ENCODE measurements at places on chromosomes 1 and 21. TPM values are rescaled to one million over a fixed set of nuclear protein-coding genes. Genes with fewer than 3 reads are reported as not detected.

FAM177B gene
- not detected for total RNA-seq

NR0B2 gene
- total RNA-seq = not detected

HENMT1 gene
- 1.5 TPM for total RNA-seq

LGALS8 gene
- 140 TPM for total RNA-seq

PSMA5 gene
- total RNA-seq = 55.1 TPM

MXRA8 gene
- 0.56 TPM for total RNA-seq

DYRK1A gene
- 75.6 TPM for total RNA-seq

TINAGL1 gene
- total RNA-seq = 719 TPM

DIO1 gene
- not detected for total RNA-seq

FCGR1A gene
- total RNA-seq = not detected

SDC3 gene
- total RNA-seq = 55.3 TPM

PGLYRP3 gene
- not detected for total RNA-seq

ITLN1 gene
- total RNA-seq = not detected

TRIM58 gene
- total RNA-seq = 0.17 TPM

CCDC24 gene
- total RNA-seq = 2.2 TPM

DNA sequence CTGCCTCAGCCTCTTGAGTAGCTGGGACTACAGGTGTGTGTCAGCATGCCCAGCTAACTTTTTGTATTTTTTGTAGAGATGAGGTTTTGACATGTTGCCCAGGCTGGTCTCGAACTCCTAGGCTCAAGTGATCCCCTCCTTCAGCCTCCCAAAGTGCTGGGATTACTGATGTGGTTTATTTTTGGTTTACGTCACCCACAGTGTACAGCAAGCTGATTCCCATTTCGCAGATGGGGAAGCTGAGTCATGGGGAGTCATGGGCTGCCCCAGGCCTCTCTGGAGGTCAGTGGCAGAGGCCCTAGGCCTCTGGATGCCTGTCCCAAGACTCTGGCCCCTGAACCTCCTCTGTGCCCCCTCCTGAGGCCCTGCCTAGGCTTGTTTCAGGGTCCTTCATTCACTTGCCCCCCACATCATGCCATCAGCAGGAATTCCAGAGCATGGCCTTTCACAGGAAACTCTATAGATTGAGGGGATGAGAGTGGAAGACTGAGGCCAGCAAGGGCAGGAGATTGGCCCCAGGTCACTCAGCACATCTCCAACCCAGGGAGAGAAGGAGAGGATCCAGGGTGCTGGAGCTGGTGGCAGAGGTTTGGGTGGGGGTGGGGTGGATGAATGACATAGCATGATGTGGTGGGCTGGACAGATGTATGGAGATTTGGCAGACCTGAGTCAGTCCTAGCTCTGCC, 266.0 kb downstream of the PTPRU start:
- DNase-seq = no peak

DNA sequence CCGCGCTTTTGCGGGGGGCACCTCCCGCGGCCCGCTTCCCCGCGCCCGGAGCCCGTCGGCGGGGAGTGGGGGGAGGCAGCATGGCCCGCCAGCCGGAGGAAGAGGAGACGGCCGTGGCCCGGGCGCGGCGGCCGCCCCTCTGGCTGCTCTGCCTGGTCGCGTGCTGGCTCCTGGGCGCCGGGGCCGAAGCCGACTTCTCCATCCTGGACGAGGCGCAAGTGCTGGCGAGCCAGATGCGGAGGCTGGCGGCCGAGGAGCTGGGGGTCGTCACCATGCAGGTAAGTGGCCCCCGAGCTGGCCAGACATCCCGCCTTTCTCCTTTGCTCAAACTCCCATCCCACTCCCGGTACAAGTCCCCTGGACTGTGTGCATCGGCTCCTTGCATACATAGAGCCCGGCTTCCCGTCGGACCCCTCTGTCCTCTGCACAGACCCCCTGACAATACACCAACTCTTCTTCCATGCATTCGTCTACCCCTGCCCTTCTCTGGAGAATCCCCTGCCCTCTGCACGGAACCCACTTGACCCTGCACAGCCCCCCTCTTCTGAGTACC, 812 bp downstream of the CACHD1 start:
- DNase-seq = peak; percentile 53

- no peak for DNase-seq
These were observed 66.7 kb upstream of the GJB5 start for GRCh38 chr1:34688006-34688741.

GRCh38 chr1:89887270-89887669, 66.4 kb downstream of the LRRC8D start:
- no peak for DNase-seq

- no peak for DNase-seq
These were observed 16.2 kb downstream of the SZT2 start for GRCh38 chr1:43405876-43406234.

DNA sequence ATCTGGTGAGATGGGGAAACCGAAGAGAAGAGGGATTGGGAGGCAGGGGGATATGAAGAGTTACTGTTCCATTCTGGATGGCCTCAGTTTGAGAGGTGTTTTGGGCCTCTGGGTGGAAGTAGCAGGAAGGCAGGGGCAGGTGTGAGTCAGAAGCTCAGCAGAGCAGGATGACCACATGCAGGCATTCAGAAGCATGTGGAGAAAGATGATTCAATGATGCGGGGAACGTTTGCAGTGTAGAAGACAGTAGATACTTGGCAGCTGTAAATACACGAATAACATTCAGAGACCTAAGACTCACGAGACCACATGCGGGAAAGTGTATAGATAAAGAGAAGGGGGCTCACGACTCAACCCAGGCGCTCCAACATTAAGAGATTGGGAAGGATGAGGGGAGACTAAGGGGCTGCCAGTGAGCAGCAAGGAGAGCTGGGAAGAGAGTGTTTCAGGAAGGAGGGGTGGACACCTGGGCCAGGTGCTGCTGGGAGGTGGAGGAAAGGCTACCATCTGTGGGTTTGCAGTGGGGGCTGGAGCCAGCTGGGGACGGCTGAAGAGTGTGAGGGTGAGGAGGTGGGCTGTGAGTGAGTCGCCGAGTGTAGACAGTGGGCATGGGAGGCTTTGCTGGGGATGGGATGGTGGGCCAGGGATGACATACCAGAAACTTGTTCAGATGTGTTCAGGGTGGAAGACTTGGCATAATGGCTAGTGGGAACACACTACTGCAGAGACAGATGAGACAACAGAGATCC, 5.8 kb upstream of the EPS8L3 start:
- DNase-seq = peak; percentile 40

GRCh38 chr1:21933397-21934248, 3.5 kb downstream of the HSPG2 start:
- peak; percentile 90 for DNase-seq

- DNase-seq = no peak
These were observed 166.7 kb downstream of the USP25 start for GRCh38 chr21:15896501-15896900.

DNA sequence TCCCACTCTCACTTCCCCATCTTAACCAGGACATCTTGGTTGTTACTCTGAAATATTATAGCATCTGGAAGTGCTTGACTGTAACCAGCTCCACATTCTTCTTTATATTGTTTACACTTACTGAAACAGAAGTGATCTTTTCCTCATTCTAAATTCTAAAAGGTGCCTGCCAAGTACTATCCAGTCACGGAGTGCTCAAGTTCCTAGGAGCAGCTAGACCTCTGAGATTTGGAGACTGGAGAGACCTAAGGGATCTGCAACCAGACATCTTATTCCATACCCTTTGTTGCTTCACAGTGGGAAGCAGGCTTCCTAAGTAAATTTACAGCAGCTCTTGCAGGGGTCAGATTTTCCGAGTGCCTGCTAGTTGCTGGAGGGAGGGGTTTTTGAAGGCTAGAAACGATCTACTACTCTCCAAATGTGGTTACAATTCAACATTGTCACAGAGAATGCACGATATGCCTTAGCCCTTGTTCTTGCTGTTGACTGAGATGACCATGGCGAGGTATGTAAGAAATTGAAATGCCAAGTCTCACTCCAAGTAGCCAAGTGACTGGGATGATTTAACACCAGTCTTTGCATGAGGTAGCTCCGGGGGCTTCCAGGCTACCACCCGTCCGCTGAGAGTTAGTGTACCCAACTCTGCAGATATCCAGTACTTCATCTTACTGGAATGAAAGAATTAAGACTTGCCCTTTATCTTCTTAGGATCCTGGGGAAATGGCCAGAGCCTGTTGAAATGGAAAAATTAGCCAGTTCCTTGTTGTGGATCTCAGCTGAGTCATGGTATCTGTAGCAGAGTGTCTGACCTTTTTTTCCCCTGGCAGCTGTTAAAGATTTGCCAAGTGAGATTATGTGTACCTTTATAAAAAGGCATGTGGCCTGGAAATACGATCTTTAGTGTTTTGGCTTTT, 150.8 kb downstream of the MAST2 start:
- peak; percentile 73 for DNase-seq

GRCh38 chr1:153991151-153991630, 629 bp downstream of the RPS27 start:
- peak; percentile 14 for DNase-seq

- DNase-seq = peak; percentile 100
These were observed at the start of the genes CCT3 and TSACC for GRCh38 chr1:156338180-156338976. Gene CCT3 (minus strand): TSS chr1:156338292. CDS start chr1:156338184, 108 bp downstream. Gene TSACC (plus strand): TSS chr1:156338526. CDS start chr1:156339758, 1,232 bp downstream.

DNA sequence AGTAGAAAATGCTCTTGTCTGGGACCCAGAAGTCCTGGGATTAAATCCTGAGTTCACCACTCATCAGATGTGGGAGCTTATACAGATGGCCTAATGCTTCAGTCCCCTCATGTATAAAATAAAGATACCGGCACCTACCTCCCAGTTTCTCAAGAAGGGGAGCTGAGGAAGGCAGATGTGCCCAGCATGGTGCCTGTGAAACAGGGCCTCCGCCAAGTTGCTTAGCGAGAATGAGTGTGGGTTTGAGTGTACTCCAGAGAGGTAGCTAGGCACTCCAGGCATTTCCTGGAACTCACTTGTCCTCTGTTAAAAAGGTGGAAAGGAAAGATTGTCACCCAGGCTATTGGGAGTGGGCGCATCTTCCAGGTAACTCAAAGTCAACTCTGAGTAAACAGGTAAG, 37.8 kb downstream of the IER5 start:
- no peak for DNase-seq

- DNase-seq = peak; percentile 16
These were observed 2.6 kb downstream of the FUCA1 start for GRCh38 chr1:23865543-23865930.

- peak; percentile 78 for DNase-seq
These were observed 34.8 kb downstream of the ZMYND12 start for GRCh38 chr1:42420911-42421585.

DNA sequence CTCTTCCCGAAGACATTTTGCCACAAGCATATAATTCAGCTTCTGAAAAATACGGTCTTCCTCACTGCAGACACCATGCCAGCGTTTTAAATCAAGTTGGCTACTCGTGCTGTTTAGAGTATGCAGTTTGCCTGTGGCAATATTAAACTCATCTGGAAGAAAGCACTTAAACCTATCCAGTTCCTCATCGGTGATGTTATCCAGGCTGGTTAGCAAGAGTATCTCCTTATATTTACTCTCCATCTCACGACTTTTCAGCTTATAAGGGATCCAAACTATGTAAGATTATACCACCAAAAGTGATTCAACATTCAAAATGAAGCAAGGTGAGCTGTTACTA, 9.7 kb upstream of the IFI16 start:
- no peak for DNase-seq

GRCh38 chr21:35329940-35330660, 281.0 kb upstream of the RUNX1 start:
- DNase-seq = no peak

DNA sequence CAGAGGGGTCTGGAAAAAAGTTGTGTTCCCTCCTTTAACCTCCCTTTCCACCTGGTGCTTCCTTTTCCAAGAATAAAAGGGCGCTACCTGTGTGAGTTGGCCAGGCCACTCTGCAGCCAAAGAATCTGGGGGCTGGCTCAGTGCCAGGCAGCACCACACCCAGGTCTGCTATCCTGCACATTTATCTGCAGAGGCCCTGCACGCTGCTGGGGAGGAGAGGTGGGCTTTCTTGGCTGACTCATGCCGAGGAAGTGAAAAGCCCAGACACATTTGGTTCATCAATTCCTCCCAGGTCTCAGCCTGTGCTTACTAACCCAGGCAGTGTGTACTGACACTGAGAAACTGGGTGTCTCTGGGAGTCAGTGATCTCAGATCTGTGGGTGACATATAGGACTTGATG, 79.8 kb upstream of the F3 start:
- DNase-seq = no peak

- DNase-seq = no peak
These were observed 240.2 kb downstream of the ATG4C start for GRCh38 chr1:63024132-63024531.

- DNase-seq = peak; percentile 90
These were observed 17.1 kb downstream of the RNF220 start for GRCh38 chr1:44422161-44422560.

DNA sequence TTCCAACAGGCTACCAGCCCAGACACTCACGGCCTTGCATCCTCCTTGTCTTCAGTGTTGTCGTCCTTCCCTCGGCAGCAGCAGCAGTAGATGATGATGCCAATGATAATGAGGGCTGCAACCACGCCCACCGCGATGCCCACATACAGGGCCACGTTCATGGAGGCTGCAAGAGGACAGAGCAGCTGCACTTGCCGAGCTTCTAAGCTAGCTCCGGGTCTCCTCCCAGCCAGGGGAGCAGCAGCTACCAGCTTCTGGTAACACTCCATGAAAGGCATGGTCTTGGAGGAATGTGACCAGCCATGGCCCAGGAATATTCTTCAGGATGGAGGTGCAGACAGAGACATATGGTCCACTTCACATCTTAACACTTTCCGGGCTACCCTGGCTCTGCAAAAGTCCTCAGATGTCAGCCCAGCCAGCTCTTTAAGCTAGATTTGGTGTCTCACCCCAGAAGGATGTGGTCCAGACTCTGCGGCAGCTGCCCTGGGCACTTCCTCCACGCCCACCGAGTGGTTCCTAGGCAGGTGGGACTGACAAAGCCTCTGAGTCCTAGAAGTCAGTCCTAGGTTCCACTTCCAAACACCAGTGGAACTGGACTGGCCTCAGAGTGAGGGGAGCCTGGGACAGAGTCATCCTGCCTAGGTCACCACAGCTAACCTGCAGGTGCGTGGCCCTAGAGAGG, 35.1 kb downstream of the GPA33 start:
- no peak for DNase-seq

- peak; percentile 67 for DNase-seq
These were observed 232.9 kb upstream of the SGIP1 start for GRCh38 chr1:66300972-66301451.

GRCh38 chr1:159973350-159973940, 19.4 kb upstream of the SLAMF9 start:
- no peak for DNase-seq

- no peak for DNase-seq
These were observed 29.1 kb upstream of the SAMD13 start for GRCh38 chr1:84272401-84272800.

GRCh38 chr1:159991513-159991912, 37.5 kb upstream of the SLAMF9 start:
- peak; percentile 12 for DNase-seq

GRCh38 chr1:117607471-117607870, 1.6 kb downstream of the TENT5C start:
- no peak for DNase-seq

- DNase-seq = peak; percentile 81
These were observed 200.4 kb downstream of the NRIP1 start for GRCh38 chr21:14864211-14865021.
